ENCODE measurements at places on chromosomes 3 and 15. TPM values are rescaled to one million over a fixed set of nuclear protein-coding genes. Genes with fewer than 3 reads are reported as not detected.

Gene DPH6
- total RNA-seq: 10.7 TPM

Gene RBP2
- not detected for total RNA-seq

Gene GCSAM
- 3.5 TPM for total RNA-seq

Gene SLCO2A1
- not detected for total RNA-seq

DNA sequence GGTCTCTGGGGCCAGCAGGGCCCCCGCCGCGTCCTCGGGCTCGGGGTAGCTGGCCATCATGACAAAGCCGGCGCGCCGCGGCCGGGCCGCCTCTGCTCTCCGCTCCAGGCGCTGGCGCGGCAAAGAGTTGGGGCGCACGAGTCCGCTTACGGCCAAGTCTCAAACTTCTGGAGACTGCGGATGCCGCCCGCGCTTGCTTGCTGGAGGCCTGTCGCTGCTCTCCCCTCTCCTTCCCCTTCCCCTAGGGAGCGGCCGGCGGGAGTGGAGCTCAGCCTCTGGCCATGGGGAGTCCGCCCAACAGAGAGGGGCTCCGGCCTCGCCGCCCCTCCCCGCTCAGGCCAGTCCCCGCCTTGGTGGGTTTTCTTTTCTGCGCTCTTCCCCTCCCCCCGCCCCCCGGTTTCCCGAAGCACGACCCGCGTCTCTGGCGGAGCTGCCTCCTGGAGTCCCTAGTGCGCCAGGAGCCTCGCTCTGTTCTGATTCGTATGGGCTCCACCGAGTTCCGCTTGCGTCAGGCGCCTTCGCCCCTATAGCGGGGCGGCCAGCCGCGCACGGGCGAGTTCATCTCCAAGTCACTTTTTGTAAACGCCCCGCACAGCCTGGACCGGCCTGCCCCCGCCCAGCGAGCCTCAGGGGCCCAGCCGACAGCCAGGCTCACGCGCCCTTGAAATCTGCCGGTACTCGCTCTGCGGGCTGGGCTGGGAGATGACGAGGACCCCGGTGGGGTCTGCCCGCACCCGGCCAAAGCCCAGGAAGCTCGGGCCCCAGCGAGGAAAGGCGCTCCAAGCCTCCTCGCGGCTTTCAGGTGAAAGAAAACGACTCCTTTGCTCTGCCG lies at the start of the genes FOXL2 and FOXL2NB:
FOXL2 (minus strand) TSS at position 475 of the 832 bp plus-strand sequence; CDS start at position 60, 415 bp downstream.
FOXL2NB (plus strand) TSS at position 555 of the 832 bp plus-strand sequence; CDS start at position 703, 148 bp downstream.
- no peak for DNase-seq
- H3K4me3 ChIP-seq: peak within 1 kb of the TSS; percentile 50
- H3K36me3 ChIP-seq: no peaks in the 10 kb centered on the region
- no peak within 1 kb of the TSS for H3K27ac ChIP-seq

- H3K27me3 ChIP-seq: peaks cover 2% of the 10 kb centered on the region
- peak overlapping the region; percentile 71 for H3K4me3 ChIP-seq
- peak; percentile 71 for DNase-seq
- peaks cover 87% of the 10 kb centered on the region for H3K4me1 ChIP-seq
- peak overlapping the region; percentile 73 for H3K27ac ChIP-seq
Observed at GRCh38 chr3:39260957-39261356, 18.9 kb downstream of the CX3CR1 start.

DNA sequence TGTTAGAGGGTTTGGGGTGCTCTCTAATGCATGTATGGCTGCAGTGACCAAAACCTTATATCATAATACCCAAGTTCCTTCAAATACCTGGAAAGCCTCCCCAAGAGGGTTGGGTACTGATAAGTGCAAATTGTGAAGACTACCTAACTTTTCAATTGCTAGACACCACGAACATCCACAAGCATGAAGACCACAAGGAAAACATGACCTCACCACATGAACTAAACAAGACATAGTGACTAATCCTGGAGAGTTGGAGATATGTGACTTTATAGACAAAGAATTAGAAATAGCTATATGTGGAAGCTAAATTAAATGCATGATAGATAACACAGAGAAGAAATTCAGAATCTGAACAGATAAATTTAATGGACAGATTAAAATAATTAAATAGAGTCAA lies 23.9 kb upstream of the AADACL2 start:
- DNase-seq: no peak
- no peaks in the 10 kb centered on the region for H3K27me3 ChIP-seq
- H3K4me3 ChIP-seq: no peak overlapping the region
- H3K36me3 ChIP-seq: no peaks in the 10 kb centered on the region
- H3K4me1 ChIP-seq: no peaks in the 10 kb centered on the region

GRCh38 chr3:129974564-129974832 lies at the start of gene TRH:
TRH (plus strand) TSS chr3:129974720; CDS start chr3:129975817, 1,097 bp downstream.
- H3K4me1 ChIP-seq: peaks cover 5% of the 10 kb centered on the region
- no peak within 1 kb of the TSS for H3K4me3 ChIP-seq
- peaks cover 59% of the 10 kb centered on the region for H3K27me3 ChIP-seq
- H3K27ac ChIP-seq: no peak within 1 kb of the TSS
- DNase-seq: no peak
- H3K36me3 ChIP-seq: no peaks in the 10 kb centered on the region

GRCh38 chr3:10273702-10274305 lies 18.9 kb downstream of the GHRL start:
- no peaks in the 10 kb centered on the region for H3K27me3 ChIP-seq
- H3K27ac ChIP-seq: peak overlapping the region; percentile 6
- H3K36me3 ChIP-seq: peaks cover 43% of the 10 kb centered on the region
- peak overlapping the region; percentile 15 for H3K4me3 ChIP-seq
- no peak for DNase-seq

DNA sequence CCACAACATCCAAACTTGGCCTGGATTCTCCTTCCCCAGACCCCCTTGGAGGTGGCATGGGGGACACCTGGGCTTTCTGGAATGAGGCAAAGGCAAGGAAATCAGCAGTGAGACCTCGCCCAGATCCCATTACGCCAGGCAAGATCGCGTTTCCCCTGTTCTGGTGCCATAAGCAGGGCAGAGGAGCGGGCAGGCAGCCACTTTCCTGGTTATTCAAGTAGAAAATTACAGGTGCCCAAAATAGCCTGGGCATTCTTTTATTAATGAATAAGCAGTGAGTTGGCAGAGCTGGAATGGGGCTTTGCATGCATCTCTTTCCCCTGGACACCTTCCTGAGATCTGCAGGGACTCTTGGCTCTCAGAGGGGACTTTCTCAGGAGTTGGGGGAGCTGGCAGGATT lies 31.5 kb upstream of the FAM107A start:
- DNase-seq: no peak
- no peak overlapping the region for H3K27ac ChIP-seq
- H3K4me1 ChIP-seq: peaks cover 13% of the 10 kb centered on the region
- no peak overlapping the region for H3K4me3 ChIP-seq
- no peaks in the 10 kb centered on the region for H3K36me3 ChIP-seq

- DNase-seq: no peak
- peak overlapping the region; percentile 91 for H3K4me3 ChIP-seq
- H3K27me3 ChIP-seq: peaks cover 8% of the 10 kb centered on the region
- peaks cover 7% of the 10 kb centered on the region for H3K36me3 ChIP-seq
Observed at GRCh38 chr15:63834500-63835210, 907 bp upstream of the HERC1 start.

DNA sequence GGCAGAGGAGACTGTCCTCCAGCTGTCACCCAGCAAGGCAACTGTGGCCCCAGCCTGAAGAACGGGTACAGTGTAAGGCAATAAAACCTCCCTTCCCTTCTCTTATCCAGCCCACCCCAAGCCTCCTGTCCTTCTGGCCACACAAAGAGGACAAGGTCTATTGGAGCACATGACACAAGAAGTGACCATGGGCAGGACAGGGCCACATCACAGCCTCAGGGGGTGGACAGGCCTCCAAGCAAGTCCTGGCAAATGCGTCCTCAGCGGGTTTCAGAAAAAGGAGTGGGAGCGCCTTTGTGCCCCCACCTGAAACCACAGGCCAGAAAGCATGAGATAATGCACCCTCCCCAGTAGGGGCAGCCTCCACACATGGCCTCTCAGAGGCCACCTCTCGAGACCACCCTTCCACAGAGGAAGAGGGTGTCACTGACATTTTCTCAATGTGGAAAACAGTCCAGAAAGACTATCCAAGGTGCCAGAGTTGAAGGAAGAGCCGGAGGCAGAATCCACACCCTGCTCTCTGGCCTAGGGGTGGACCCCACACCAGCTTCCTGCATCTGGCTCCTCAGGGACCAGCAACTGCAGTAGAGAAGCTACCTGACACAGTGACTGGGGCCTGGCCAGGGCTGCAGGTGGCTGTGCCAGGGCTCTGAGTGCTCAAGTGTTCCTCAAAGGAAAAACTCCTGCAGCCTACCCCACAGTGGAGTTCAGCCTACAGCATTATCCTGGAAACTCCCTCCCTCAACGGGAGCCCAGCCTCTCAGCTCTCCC lies 43.9 kb downstream of the CCDC12 start:
- no peak overlapping the region for H3K4me3 ChIP-seq
- H3K4me1 ChIP-seq: peaks cover 62% of the 10 kb centered on the region
- no peak for DNase-seq
- H3K27me3 ChIP-seq: no peaks in the 10 kb centered on the region
- H3K27ac ChIP-seq: peak overlapping the region; percentile 85

GRCh38 chr15:100560323-100560722 lies 31.6 kb upstream of the CERS3 start:
- DNase-seq: no peak
- no peak overlapping the region for H3K27ac ChIP-seq

- no peak overlapping the region for H3K4me3 ChIP-seq
- H3K36me3 ChIP-seq: peaks cover 2% of the 10 kb centered on the region
- no peak overlapping the region for H3K27ac ChIP-seq
- H3K27me3 ChIP-seq: peaks cover 4% of the 10 kb centered on the region
- peaks cover 24% of the 10 kb centered on the region for H3K4me1 ChIP-seq
Observed at GRCh38 chr15:59830873-59831272, 141.8 kb upstream of the BNIP2 start.

DNA sequence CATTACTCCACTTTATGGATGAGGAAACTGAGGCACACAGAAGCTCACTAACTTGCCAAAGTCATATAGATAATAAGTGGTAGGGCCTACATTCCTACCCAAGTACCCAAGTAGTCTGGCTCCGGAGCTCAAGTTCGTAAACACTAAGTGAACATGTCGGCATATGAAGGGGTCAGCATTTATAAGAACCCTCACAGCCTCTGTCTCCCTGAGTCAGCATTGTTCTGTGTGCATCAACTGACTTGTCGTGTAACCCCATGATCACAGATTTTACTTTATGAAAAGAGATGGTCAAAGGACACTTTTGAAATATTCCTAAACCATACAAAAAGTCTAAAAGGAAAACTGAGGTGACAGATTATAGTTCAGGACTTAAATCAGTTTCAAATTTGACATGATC lies 260.1 kb upstream of the CCDC54 start:
- no peak overlapping the region for H3K27ac ChIP-seq
- H3K4me1 ChIP-seq: no peaks in the 10 kb centered on the region
- H3K36me3 ChIP-seq: no peaks in the 10 kb centered on the region
- H3K4me3 ChIP-seq: no peak overlapping the region

DNA sequence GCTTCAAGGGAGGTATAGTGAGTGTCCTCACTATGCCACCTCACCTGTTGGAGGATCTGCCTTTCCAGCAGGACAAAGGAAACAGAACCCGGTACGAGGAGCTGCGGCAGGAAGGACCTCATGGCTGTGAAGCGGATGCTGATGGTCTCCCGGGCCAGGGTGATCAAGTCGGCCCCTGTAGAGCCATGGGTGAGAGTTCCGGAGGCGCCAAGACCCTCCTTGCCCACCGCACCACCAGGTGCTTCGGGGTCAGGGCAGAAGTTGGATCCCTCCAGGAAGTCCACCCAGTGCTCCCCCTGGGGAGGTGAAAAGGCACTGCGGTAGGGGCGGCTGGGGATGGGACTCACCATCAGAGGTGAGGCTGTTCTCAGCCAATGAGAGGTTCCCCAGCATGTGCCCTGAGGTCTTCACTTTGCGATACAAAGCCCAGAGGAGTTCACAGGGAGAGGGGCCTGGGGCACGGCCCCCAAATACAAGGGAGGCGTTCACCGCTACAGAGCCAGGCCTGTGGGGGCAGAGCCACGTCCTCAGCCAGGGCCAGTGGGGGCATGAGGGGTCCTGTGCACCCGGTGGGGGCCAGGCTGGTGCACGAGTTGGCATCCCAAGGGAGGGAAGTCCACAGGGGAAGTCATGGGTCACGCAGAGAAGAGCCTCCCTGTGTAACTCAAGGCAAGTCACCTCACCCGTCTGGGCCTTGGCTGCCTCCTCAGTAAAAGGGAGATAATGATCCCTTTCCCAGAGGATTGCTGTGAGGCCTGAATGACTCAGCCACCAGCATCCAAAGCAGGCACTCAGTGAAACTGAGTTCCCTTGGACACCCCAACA lies 27.7 kb downstream of the C15orf39 start:
- peaks cover 4% of the 10 kb centered on the region for H3K27me3 ChIP-seq
- no peaks in the 10 kb centered on the region for H3K36me3 ChIP-seq
- H3K27ac ChIP-seq: no peak overlapping the region
- no peaks in the 10 kb centered on the region for H3K4me1 ChIP-seq
- H3K4me3 ChIP-seq: no peak overlapping the region
- DNase-seq: no peak

- DNase-seq: no peak
- H3K27ac ChIP-seq: no peak overlapping the region
- no peaks in the 10 kb centered on the region for H3K4me1 ChIP-seq
- no peaks in the 10 kb centered on the region for H3K36me3 ChIP-seq
- H3K27me3 ChIP-seq: no peaks in the 10 kb centered on the region
- no peak overlapping the region for H3K4me3 ChIP-seq
Observed at GRCh38 chr3:180358179-180358578, 243.8 kb upstream of the TTC14 start.

- H3K27me3 ChIP-seq: no peaks in the 10 kb centered on the region
- H3K36me3 ChIP-seq: no peaks in the 10 kb centered on the region
- H3K27ac ChIP-seq: no peak overlapping the region
- DNase-seq: no peak
- no peaks in the 10 kb centered on the region for H3K4me1 ChIP-seq
- no peak overlapping the region for H3K4me3 ChIP-seq
Observed at GRCh38 chr3:155619118-155619915, 125.6 kb downstream of the PLCH1 start.

- H3K4me3 ChIP-seq: no peak overlapping the region
- no peaks in the 10 kb centered on the region for H3K27me3 ChIP-seq
- peaks cover 4% of the 10 kb centered on the region for H3K36me3 ChIP-seq
- H3K27ac ChIP-seq: no peak overlapping the region
- H3K4me1 ChIP-seq: peaks cover 32% of the 10 kb centered on the region
- DNase-seq: no peak
Observed at GRCh38 chr3:30282154-30282696, 324.2 kb upstream of the TGFBR2 start.

DNA sequence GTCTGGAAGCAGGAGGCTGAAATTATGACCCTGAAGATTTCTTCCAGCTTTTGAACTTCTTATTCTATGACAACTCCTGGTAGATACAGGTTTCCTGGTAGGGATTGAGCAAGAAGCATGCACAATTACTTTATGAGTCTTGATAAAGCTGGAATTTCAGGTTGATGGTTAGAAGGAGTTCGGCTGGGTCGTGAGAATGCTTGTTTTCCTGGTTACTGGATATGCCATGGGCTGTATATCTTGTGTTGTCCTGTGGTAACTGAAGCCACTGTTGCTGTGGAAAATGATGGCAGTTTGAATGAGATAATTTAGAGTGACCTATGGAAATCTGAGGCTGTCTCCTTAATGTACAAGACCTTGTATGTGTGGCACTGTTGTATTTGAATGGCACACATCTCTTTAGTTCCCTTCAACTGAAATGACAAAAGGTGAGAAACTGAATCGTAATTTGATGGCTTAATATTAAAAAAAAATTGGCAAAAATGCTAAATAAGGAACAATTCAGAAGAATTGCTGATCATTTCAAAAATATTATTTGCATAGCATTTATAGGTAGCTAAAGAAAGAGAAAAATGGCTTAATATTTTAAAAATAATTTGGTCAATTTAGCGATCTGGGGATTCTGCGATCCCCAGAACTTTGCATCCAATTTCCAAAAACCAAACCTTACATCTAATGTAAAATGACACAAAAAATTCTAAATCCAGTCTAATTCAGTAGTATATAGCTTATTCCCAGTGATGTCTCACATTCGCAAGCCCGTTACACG lies 1.1 kb upstream of the UBE2E1 start:
- peak overlapping the region; percentile 94 for H3K4me3 ChIP-seq
- H3K27me3 ChIP-seq: peaks cover 40% of the 10 kb centered on the region
- H3K36me3 ChIP-seq: peaks cover 24% of the 10 kb centered on the region
- peaks cover 41% of the 10 kb centered on the region for H3K4me1 ChIP-seq
- H3K27ac ChIP-seq: no peak overlapping the region
